ENCODE measurements at places on chromosomes 11 and 22. TPM values are rescaled to one million over a fixed set of nuclear protein-coding genes. Genes with fewer than 3 reads are reported as not detected.

The GSTT2B gene
- 8.4 TPM for polyA plus RNA-seq

The OR5B21 gene
- polyA plus RNA-seq = not detected

DNA sequence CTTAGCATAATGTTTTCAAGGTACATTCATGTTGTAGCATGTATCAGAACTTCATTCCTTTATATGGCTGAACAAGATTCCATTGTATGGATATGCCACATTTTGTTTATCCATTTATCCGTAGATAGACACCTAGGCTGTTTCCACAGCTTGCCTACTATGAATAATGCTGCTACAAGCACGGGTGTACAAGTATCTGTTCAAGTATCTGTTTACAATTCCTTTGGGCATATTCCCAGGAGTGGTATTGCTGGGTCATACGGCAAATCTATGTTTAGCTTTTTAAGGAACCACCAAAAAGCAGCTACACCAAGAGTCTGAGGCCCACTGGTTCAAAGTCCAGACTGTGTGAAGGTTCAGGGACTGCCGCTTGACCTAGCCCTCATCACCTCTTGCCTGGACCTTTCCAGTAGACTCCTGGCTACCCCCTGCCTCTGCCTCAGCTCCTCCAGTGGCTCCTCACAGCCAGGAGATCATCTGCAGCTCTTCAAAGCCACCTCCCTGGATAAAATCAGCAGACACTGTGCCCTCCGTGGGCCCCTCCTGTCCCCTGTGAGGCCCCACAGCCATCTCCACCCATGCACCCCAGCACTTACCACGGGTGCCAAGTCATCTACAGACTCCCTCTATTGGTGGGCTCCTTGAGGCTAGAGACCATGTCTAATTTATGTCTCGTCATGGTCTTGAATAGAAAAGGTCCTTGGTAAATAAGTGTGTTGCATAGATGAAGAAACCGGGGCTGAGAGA lies 160.3 kb downstream of the MN1 start:
- H3K27ac ChIP-seq = no peak overlapping the region
- no peaks in the 10 kb centered on the region for H3K36me3 ChIP-seq
- no peak overlapping the region for H3K4me3 ChIP-seq
- peaks cover 29% of the 10 kb centered on the region for H3K4me1 ChIP-seq
- no peaks in the 10 kb centered on the region for H3K27me3 ChIP-seq

- no peaks in the 10 kb centered on the region for H3K36me3 ChIP-seq
- H3K4me1 ChIP-seq = peaks cover 22% of the 10 kb centered on the region
- peak overlapping the region; percentile 87 for H3K27ac ChIP-seq
Observed at GRCh38 chr11:12827929-12828812, 153.9 kb downstream of the TEAD1 start.

DNA sequence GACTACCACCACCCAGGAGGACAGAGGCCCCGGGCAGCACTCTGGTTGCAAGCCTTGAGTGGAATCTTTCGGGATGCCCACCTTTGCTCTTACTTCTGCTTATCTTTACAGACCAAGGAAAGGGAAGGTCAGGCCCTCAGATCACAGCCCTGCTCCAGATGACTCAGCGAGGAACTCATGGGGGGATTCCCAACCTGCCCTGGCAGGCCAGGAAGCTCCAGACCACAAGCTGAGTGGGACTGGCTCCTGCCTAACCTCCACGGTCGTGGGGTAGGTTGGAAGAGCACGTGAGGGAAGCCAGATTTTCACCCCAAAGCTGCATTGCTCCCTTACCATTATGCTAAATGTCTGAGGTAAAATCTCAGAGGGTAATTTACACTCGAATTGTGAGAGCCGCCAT lies 11.8 kb downstream of the TBC1D10A start:
- no peak for DNase-seq
- no peaks in the 10 kb centered on the region for H3K27me3 ChIP-seq
- H3K4me1 ChIP-seq = peaks cover 23% of the 10 kb centered on the region
- H3K36me3 ChIP-seq = peaks cover 9% of the 10 kb centered on the region
- H3K27ac ChIP-seq = no peak overlapping the region
- no peak overlapping the region for H3K4me3 ChIP-seq

- H3K4me1 ChIP-seq = peaks cover 13% of the 10 kb centered on the region
- no peak for DNase-seq
- H3K27me3 ChIP-seq = no peaks in the 10 kb centered on the region
- no peak overlapping the region for H3K27ac ChIP-seq
- no peaks in the 10 kb centered on the region for H3K36me3 ChIP-seq
- no peak overlapping the region for H3K4me3 ChIP-seq
Observed at GRCh38 chr11:94151903-94152677, 23.4 kb downstream of the PANX1 start.

The SLN gene
- polyA plus RNA-seq = 0.62 TPM

GRCh38 chr22:38921120-38921519 lies 36.3 kb upstream of the APOBEC3A start:
- H3K4me1 ChIP-seq = peaks cover 14% of the 10 kb centered on the region
- no peak overlapping the region for H3K4me3 ChIP-seq

The IGSF9B gene
- polyA plus RNA-seq = 45.4 TPM
